ENCODE measurements at places on chromosomes 6 and 20. TPM values are rescaled to one million over a fixed set of nuclear protein-coding genes. Genes with fewer than 3 reads are reported as not detected.

- H3K27me3 ChIP-seq, result no peaks in the 10 kb centered on the region
- H3K36me3 ChIP-seq, result no peaks in the 10 kb centered on the region
- H3K4me1 ChIP-seq, result peaks cover 16% of the 10 kb centered on the region
- no peak overlapping the region for H3K27ac ChIP-seq
- DNase-seq, result no peak
- no peak overlapping the region for H3K4me3 ChIP-seq
Measured at GRCh38 chr6:38877721-38878120, 162.6 kb downstream of the DNAH8 start.

GRCh38 chr20:61761453-61762166 lies 304.1 kb downstream of the TAF4 start:
- no peak overlapping the region for H3K4me3 ChIP-seq
- H3K4me1 ChIP-seq, result no peaks in the 10 kb centered on the region
- H3K27me3 ChIP-seq, result no peaks in the 10 kb centered on the region
- no peak overlapping the region for H3K27ac ChIP-seq
- H3K36me3 ChIP-seq, result no peaks in the 10 kb centered on the region
- DNase-seq, result no peak

- H3K4me1 ChIP-seq, result peaks cover 15% of the 10 kb centered on the region
- no peak overlapping the region for H3K4me3 ChIP-seq
- H3K36me3 ChIP-seq, result no peaks in the 10 kb centered on the region
- peaks cover 3% of the 10 kb centered on the region for H3K27me3 ChIP-seq
Measured at GRCh38 chr20:45377269-45377668, 856 bp downstream of the TP53TG5 start.

DNA sequence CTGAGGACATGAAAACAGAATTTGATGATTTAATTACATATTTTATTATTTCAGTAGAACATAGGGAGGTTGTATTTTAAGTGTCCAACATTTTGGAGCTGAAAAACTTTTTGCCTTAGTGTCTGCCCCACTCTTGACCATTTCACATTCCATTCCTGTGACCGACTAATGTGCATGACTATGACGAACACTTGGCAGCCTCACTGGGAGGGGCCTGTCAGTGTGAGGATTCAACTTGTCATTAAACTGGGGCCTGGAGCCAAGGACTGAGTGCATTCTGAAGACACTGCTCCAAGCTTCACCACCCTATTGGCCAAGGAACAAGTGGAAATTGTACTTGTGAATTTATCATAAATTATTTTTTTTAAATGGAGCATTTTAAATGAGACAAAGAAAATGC lies 661.3 kb downstream of the BCKDHB start:
- H3K4me1 ChIP-seq, result no peaks in the 10 kb centered on the region
- no peak overlapping the region for H3K27ac ChIP-seq
- no peak overlapping the region for H3K4me3 ChIP-seq
- no peak for DNase-seq
- no peaks in the 10 kb centered on the region for H3K36me3 ChIP-seq

GRCh38 chr20:49349078-49349477 lies 71.2 kb upstream of the ZNFX1 start:
- H3K36me3 ChIP-seq, result no peaks in the 10 kb centered on the region
- no peaks in the 10 kb centered on the region for H3K27me3 ChIP-seq
- no peak overlapping the region for H3K27ac ChIP-seq
- no peaks in the 10 kb centered on the region for H3K4me1 ChIP-seq
- DNase-seq, result no peak

- H3K4me3 ChIP-seq, result no peak overlapping the region
- DNase-seq, result no peak
- H3K4me1 ChIP-seq, result no peaks in the 10 kb centered on the region
- H3K27ac ChIP-seq, result no peak overlapping the region
- H3K36me3 ChIP-seq, result no peaks in the 10 kb centered on the region
Measured at GRCh38 chr6:78492351-78493017, 374.9 kb upstream of the IRAK1BP1 start.

The USP49 gene
- polyA plus RNA-seq, result 0.37 TPM

The BTNL2 gene
- polyA plus RNA-seq, result not detected

The DACT2 gene
- not detected for polyA plus RNA-seq

DNA sequence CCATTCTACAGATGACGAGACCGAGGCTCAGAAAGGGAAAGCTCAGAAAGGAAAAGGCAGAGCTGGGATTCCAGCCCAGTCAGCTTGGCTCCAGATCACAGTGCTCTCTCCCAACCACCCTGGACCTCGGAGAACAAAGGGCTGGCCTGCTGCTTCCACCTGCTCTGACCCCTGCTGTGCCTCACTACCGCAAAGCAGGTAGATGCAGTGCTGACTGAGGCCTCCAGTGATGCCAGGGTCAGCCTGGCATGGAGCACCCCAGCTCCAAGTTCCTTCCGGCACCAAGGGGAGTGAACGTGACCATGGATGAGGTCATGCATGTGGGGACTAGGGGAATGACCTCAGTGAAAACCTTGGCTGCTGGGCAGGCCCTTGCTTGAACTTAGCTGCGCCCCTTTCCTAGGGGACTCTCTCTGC lies 20.7 kb upstream of the TLDC2 start:
- DNase-seq, result no peak
- peaks cover 10% of the 10 kb centered on the region for H3K4me1 ChIP-seq
- no peak overlapping the region for H3K4me3 ChIP-seq
- H3K27me3 ChIP-seq, result no peaks in the 10 kb centered on the region

The ID4 gene
- polyA plus RNA-seq, result not detected

- no peaks in the 10 kb centered on the region for H3K4me1 ChIP-seq
- no peak for DNase-seq
Measured at GRCh38 chr6:155033021-155033791, 38.1 kb downstream of the TIAM2 start.

DNA sequence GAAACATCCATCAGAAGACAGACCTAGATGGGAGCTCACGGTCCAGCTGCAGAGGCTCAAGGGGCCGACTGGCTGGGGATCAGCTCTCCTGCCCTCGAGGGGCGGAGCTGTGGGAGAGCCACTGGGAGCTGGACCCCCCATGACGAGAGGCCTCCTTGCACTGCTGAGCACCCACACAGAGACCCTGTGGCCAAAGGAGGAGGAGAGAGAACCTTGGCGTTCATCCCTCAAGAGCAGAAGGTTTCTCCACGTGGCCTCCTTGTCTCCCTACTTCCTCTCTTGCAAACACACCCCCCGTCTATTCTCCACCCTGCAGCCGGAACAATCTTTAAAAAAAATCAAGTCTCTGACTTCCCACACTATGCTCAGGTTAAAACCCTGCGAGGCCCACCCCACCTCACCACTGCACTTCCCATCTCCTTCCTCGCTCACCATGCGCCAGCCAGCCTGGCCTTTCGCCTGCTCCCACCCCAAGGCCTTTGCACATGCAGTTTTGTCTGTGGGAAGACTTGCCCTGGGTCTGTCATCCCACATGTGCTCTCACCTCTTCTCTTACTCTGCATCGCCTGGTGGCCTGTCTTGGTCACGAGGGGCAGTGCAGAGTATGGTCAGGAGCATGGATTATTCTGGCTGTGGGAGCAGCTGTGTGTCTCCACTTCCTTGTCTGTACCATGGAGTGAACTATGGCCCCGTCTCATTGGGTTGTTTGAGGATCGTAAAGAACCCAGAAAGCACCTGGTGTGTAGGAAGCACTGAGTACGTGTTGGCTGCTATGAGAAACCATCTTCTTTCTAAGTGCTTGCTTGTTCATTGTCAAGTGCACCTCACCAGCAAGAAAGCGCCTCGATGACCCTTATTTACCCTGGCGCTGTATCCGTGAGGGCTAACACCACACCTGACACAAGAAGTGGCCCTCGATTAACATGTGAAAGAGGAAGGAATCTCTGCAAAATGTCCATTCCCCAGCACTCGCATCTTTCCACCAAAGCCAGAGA lies 32.9 kb downstream of the PMEPA1 start:
- H3K27me3 ChIP-seq, result no peaks in the 10 kb centered on the region
- H3K4me3 ChIP-seq, result no peak overlapping the region
- H3K27ac ChIP-seq, result no peak overlapping the region
- DNase-seq, result no peak
- no peaks in the 10 kb centered on the region for H3K36me3 ChIP-seq
